ENCODE measurements at places on chromosomes 7 and 10.

- no peak overlapping the region for H3K27ac ChIP-seq
- H3K27me3 ChIP-seq: peaks cover 28% of the 10 kb centered on the region
- DNase-seq: no peak
- peaks cover 4% of the 10 kb centered on the region for H3K4me1 ChIP-seq
- no peak overlapping the region for H3K4me3 ChIP-seq
These were observed 895 bp upstream of the ZNF804B start for GRCh38 chr7:88758381-88759229.

DNA sequence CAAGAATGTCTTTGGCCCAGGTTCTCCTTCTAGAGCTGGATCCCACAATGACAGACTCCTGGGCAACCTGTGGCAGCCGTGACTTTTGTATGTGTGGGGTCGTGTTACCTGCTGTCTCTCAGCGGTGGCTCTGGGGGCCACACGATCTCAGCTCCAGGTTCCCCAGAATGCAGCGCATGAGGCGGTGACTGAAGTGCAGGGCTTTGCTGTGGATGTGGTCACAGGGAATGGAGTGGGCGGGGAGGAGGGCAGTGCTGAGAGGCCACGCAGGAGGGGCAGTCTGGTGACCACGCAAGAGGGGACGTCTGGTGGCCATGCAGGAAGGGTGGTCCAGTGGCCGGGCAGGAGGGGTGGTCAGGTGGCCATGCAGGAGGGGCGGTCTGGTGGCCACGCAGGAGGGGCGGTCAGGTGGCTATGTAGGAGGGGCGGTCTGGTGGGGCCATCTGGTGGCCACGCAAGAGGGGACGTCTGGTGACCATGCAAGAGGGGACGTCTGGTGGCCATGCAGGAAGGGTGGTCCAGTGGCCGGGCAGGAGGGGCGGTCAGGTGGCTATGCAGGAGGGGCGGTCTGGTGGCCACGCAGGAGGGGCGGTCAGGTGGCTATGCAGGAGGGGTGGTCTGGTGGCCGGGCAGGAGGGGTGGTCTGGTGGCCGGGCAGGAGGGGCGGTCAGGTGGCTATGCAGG is 112.7 kb downstream of the ACTR3B start:
- H3K4me3 ChIP-seq: no peak overlapping the region
- H3K36me3 ChIP-seq: no peaks in the 10 kb centered on the region
- no peak for DNase-seq
- no peak overlapping the region for H3K27ac ChIP-seq
- no peaks in the 10 kb centered on the region for H3K4me1 ChIP-seq

DNA sequence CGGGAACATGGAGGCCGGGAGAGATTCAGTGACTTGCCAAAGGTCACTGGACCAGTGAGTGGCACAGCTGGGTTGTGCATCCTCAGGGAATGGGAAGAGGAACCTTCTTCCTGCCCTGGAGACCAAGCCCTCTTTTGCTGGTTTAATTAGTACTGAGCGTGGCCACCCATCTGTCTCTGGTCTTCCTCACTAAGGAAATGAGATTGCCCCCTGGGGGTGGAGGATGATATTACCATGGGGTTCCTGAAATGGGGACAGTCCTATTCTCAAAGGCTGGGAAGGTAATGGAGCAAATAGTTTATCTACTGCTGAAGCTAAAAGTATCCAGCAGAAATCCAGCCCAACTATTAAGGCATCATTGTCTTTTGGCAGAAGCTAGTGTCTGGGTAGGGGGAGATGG is 98.6 kb upstream of the FGFR2 start:
- no peaks in the 10 kb centered on the region for H3K27me3 ChIP-seq
- no peak overlapping the region for H3K4me3 ChIP-seq
- peaks cover 7% of the 10 kb centered on the region for H3K4me1 ChIP-seq

- H3K27ac ChIP-seq: no peak overlapping the region
- no peaks in the 10 kb centered on the region for H3K36me3 ChIP-seq
- no peak for DNase-seq
- H3K4me1 ChIP-seq: no peaks in the 10 kb centered on the region
These were observed 283.2 kb downstream of the ARL4A start for GRCh38 chr7:12970626-12971025.

DNA sequence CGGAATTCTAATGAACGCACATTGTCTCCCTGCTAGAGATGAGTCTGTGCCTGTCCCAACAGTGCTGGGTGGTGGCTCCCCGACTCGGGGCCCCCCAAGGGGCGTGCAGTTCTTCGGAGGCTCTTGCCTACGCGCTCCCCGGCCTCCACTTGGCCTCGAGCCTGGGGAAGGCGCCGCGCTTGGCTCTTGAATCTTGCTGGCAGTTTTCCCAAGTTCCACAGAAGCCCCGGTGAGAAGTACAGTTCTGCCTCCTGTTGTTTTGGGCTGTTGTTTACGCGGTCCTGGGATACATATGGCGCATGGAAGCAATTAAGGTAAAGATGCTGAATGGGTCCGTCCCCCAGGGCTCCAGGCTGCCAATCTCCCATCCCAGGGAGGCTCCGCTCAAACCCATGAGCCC is 32.6 kb upstream of the UNCX start:
- no peak overlapping the region for H3K27ac ChIP-seq
- DNase-seq: no peak
- no peak overlapping the region for H3K4me3 ChIP-seq
- no peaks in the 10 kb centered on the region for H3K36me3 ChIP-seq

GRCh38 chr10:103966671-103967447 is at the start of gene SLK:
SLK (plus strand) TSS chr10:103967140; CDS start chr10:103967746, 606 bp downstream.
- H3K4me3 ChIP-seq: peak within 1 kb of the TSS; percentile 92
- peaks cover 3% of the 10 kb centered on the region for H3K4me1 ChIP-seq
- H3K27ac ChIP-seq: peak within 1 kb of the TSS; percentile 81
- DNase-seq: peak; percentile 62
- H3K36me3 ChIP-seq: no peaks in the 10 kb centered on the region

- H3K4me3 ChIP-seq: no peak overlapping the region
- H3K27ac ChIP-seq: peak overlapping the region; percentile 100
- H3K4me1 ChIP-seq: peaks cover 28% of the 10 kb centered on the region
These were observed 45.5 kb downstream of the MYOF start for GRCh38 chr10:93436591-93437085.

GRCh38 chr7:26480156-26480555 is 188.5 kb downstream of the SNX10 start:
- no peak overlapping the region for H3K4me3 ChIP-seq
- no peaks in the 10 kb centered on the region for H3K27me3 ChIP-seq
- no peaks in the 10 kb centered on the region for H3K36me3 ChIP-seq
- no peak for DNase-seq
- no peak overlapping the region for H3K27ac ChIP-seq
- no peaks in the 10 kb centered on the region for H3K4me1 ChIP-seq

GRCh38 chr10:102396730-102397151 is 1.2 kb downstream of the NFKB2 start:
- no peak overlapping the region for H3K27ac ChIP-seq
- H3K4me1 ChIP-seq: peaks cover 28% of the 10 kb centered on the region
- peaks cover 30% of the 10 kb centered on the region for H3K36me3 ChIP-seq
- no peak for DNase-seq
- H3K27me3 ChIP-seq: no peaks in the 10 kb centered on the region

GRCh38 chr7:2527505-2528467 is 8.2 kb downstream of the LFNG start:
- DNase-seq: no peak
- no peaks in the 10 kb centered on the region for H3K27me3 ChIP-seq
- peaks cover 35% of the 10 kb centered on the region for H3K36me3 ChIP-seq
- no peak overlapping the region for H3K27ac ChIP-seq
- H3K4me3 ChIP-seq: no peak overlapping the region

GRCh38 chr10:125520968-125521367 is 162.0 kb downstream of the TEX36 start:
- H3K4me1 ChIP-seq: no peaks in the 10 kb centered on the region
- no peak overlapping the region for H3K27ac ChIP-seq
- H3K4me3 ChIP-seq: no peak overlapping the region

DNA sequence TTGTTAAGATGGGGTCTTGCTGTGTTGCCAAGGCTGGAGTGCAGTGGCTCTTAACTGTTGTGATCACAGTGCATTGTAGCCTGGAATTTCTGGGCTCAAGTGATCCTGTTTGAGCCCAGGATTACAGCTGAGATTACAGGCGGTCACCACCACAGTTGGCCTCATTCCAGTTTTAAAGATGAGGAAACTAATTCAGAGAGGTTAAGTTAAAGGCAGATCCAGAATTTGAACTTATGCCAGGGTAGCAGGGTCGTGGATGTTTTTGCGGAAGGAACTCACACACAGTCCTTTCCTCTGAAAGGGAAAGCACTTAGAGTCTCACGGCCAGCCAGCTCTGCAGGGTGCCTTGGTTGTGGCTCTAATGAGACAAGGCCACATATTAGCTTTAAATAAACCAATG is 84.7 kb downstream of the MMRN2 start:
- H3K27ac ChIP-seq: no peak overlapping the region
- no peaks in the 10 kb centered on the region for H3K27me3 ChIP-seq
- no peak overlapping the region for H3K4me3 ChIP-seq

- H3K27me3 ChIP-seq: no peaks in the 10 kb centered on the region
- peak; percentile 35 for DNase-seq
- peaks cover under 1% of the 10 kb centered on the region for H3K36me3 ChIP-seq
- H3K4me1 ChIP-seq: no peaks in the 10 kb centered on the region
- no peak overlapping the region for H3K27ac ChIP-seq
- H3K4me3 ChIP-seq: no peak overlapping the region
These were observed 2.5 kb upstream of the ZNF33A start for GRCh38 chr10:38007991-38008390.

DNA sequence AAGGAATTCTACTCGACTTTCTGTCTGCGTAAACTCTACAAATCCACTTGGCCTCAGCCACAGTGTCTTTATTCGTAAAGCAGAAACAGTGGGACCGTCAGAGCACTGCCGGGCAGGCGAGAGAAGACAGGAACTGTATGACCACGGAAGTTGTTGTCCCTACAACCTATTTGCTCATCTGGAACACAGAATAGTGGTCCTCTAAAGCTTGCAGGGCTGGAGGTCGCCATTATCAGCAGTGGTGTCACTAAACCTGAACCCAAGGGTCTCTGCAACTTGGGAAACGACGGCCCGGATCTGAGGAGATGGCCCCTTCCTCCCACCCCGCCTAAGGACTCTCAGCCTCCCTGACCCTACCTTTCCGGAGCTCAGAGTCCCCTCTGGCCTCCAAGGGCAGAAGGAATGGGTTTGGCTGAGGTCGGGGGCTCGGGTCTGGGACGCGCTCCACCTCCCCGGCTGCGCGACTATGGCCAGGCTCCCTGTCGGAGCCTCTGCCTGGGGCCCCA is 442 bp downstream of the STYXL1 start:
- H3K27me3 ChIP-seq: no peaks in the 10 kb centered on the region
- peak overlapping the region; percentile 79 for H3K27ac ChIP-seq
- H3K36me3 ChIP-seq: no peaks in the 10 kb centered on the region
- H3K4me3 ChIP-seq: peak overlapping the region; percentile 94
- peak; percentile 43 for DNase-seq
- peaks cover 6% of the 10 kb centered on the region for H3K4me1 ChIP-seq

DNA sequence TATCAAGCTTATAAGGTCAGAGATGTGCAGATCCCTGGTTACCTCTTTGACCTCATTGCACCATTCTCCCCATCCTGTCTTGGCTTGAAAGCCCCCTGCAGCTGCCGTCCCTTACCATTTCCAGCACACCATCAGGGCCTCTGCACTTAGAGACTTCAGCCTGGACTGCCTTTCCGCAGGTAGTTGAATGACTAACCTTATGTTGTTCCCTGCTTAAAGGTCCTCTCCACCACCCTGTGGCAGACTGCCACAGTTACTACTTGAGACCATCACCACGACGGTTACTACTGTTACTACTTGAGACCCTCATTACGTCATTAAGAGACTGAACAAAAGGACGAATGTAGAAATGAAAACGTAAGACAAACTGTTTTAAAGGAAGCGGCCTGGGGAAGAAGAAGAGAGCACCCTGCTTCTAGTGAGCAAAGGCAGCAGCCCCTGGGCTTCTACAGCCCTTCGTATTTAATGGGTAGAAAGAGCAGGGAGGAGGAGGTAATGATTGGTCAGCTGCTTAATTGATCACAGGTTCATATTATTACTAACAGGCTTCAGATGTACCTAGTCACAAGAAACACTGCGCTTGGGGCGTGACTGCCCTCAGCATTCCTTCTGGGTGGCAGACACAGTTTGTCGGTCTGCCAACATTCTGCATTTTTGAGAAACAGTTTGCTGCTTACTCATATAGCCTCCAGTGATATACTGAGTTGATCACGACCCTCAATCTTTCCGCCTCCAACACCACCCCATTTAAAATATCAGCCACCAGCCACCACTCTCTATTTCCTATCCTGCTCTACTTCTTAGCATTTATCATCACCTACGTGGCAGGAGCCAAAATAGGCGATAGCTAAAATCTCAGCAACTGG is 74.1 kb upstream of the PARD3 start:
- H3K36me3 ChIP-seq: no peaks in the 10 kb centered on the region
- no peaks in the 10 kb centered on the region for H3K27me3 ChIP-seq
- no peak for DNase-seq
- H3K27ac ChIP-seq: no peak overlapping the region
- H3K4me3 ChIP-seq: no peak overlapping the region
- H3K4me1 ChIP-seq: no peaks in the 10 kb centered on the region

DNA sequence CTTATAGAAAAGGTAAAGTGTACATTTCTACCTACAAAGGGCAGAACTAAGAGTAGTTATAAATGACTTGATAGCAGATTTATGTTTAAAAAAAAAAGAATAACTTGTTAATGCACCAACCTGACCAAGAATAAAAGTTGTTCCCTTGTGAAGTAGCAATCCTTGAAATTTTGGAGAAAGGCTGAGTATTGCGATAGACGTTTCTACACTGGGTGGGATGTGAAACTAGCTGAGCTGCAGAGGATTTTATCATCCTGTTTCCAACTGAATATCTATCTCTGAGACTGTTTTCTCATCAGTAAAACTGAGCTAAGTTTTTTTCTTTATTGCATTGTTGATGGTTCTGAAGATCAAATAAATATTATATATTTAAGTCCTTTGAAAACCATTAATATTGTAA is 14.6 kb downstream of the MDFIC start:
- H3K4me3 ChIP-seq: no peak overlapping the region
- H3K4me1 ChIP-seq: no peaks in the 10 kb centered on the region
- H3K27me3 ChIP-seq: no peaks in the 10 kb centered on the region
- no peak for DNase-seq
- no peak overlapping the region for H3K27ac ChIP-seq
- H3K36me3 ChIP-seq: no peaks in the 10 kb centered on the region

- no peak overlapping the region for H3K4me3 ChIP-seq
- no peak for DNase-seq
- H3K27ac ChIP-seq: no peak overlapping the region
- H3K27me3 ChIP-seq: no peaks in the 10 kb centered on the region
- H3K36me3 ChIP-seq: peaks cover 38% of the 10 kb centered on the region
- peaks cover 19% of the 10 kb centered on the region for H3K4me1 ChIP-seq
These were observed 66.9 kb downstream of the SLC29A4 start for GRCh38 chr7:5349437-5350173.

DNA sequence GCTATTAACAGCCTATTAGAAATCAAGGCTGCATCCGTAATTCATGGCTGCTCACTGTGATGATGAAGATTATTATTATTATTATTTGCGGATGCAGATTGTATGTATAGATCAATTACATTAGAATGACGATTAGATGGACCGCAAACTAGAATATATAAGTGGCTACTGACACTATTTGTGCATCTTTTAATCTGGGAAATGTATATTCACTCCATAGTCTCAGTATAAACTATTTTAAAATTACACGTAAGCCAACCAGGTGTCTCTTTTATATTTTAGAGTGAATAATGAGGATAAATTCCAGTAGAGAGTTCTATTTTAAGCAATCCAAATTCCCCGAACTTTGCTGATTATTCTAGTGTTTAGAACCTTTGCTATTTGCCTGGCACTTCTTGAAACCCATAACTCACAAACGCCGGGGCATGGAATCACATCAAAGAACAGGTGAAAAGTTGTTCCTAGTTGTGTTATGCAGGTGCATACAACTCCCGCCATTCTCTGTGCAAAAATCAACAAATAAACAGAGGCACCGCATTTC is 509 bp upstream of the ING3 start:
- peaks cover 4% of the 10 kb centered on the region for H3K36me3 ChIP-seq
- DNase-seq: no peak
- H3K27ac ChIP-seq: no peak overlapping the region
- peaks cover 1% of the 10 kb centered on the region for H3K4me1 ChIP-seq
- H3K4me3 ChIP-seq: no peak overlapping the region
